ENCODE measurements at places on chromosomes 3 and 15.

GRCh38 chr15:80105193-80105592, 45.7 kb downstream of the ZFAND6 start:
- DNase-seq = no peak

- DNase-seq = no peak
Observed at GRCh38 chr3:61986473-61986872, 386.9 kb downstream of the FEZF2 start.

DNA sequence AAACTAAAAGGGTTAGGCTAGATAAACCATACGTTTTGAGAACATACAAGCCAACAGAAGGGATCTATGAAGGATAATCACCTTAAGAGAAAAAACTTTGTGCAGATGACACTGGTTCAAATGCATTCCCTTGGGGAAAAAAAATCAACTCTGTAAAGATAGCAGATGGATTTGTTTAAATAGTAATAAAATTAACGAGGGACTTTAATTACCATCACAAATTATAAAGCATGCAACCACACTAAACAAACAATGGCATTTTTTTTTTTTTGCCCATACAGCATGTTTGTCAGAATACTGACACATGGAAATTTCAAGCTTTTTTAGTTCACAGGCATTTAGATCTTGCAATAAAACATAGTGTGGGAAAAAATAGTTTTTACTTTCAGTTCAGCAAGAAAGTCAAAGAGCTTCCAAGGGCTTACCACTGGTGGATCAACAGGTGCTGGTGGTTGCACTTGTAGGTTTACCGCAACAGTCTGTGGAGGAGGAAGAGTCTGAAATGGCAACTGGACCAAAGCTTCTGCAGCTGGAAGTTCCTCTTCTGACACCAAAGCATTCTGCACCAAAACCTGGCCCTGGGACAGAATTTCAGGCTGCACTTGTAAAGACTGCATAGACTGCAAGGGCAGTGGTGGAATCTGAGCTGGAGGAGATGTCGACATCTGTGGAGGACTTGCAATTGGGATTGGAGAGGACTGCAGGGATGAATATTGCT, 53.1 kb downstream of the PHC3 start:
- no peak for DNase-seq

DNA sequence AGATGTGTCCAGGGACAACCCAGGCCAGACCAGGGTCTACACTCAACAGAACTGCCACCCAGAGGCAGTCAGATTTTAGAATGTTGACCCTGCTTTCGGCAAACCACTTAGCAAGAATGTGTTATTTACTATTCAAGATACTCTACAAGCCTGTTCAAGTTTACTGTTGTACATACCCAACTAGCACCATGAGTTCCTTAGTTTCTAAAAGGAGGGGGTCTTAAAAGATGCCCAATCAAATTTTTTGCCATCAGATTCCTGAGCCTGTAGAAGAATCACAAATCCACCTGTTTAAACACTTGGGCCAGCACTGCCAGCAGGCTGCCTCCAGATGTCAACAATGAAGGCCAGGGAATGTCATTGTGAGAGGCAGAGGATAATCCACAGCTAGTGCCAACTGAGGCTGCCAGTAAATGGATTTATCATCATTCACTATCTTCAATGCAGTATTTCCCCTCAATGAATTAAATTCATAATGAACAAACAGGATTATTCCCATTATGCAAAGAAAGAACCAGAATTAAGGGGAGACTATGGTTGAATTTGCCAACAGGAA, 43.5 kb upstream of the SNRPA1 start:
- DNase-seq = no peak

- DNase-seq = peak; percentile 10
Observed at GRCh38 chr15:51281368-51281967, 56.9 kb downstream of the CYP19A1 start.

DNA sequence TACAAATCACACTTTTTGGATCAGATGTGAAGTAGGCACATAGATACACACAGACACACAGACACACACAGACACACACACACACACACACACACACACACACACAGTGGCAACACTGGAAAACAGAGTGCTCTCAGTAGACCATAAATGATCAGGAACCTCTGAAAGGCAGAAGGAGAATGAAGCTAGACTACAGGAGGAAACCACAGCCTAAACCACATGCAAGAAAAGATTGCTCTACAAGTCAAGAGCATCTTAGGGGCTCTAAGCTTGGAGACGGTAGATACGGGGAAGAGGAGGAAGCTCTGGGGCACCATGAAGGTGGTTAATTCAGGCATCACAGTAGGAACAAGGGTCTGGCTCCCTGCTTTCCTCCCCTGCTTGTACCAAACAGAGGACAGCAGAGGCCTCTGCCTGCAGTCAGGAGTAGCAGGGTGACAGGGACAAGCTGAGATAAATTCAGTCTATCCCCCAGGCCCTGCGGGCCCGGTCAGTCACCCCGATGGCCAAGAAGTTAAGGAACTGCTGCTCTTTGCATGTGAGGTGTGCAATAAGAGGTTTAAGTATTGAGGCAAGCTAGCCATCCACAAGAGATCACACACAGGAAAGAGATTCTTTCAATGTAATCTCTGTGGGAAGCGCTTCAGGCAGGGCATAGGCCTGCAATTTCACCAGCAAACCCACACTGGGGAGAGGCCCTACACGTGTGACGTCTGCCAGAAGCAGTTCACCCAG, 23.5 kb upstream of the ARPIN start:
- DNase-seq = no peak

GRCh38 chr15:61522411-61522810, 293.3 kb upstream of the RORA start:
- no peak for DNase-seq

GRCh38 chr15:52699457-52699856, 20.3 kb upstream of the ATOSA start:
- DNase-seq = no peak

GRCh38 chr3:126552688-126553283, 5.9 kb downstream of the C3orf22 start:
- DNase-seq = no peak

DNA sequence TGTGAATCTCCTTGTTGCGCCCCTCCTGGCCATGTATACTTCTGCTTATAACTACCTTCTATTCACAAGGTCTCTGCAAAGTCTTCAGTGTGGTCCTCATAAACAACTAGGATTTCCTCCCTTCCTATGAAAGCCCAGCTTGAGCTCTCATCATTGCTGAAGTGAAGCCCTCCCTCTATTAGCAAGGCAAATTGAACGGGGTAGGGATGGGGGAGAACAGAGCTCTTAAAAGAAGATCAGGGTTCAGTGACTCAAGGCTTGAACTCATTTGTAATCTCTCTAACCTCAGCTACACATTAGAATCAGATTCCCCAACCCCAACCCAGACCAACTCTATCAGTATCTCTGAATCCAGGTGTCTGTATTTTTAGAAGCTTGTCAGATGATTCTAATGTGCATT, 88.3 kb upstream of the ST8SIA2 start:
- no peak for DNase-seq

DNA sequence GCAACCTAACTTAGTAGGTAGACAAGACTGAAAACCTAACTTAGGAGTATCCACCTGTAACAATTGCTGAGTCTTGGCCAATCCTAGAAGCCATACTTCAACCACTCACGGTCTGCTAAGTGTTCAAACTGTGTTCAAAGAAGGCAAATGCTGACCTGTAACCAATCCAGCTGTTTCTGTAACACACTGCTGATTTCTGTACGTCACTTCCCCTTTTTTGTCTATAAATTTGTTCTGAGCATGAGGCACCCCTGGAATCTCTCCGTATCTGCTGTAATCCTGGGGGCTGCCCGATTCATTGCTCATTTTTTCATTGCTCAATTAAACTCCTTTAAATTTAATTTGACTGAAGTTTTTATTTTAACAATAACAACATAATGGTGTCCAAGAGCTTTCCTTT, 451.4 kb upstream of the ATP10A start:
- DNase-seq = no peak

GRCh38 chr15:74835312-74835823, 7.6 kb downstream of the ULK3 start:
- no peak for DNase-seq

DNA sequence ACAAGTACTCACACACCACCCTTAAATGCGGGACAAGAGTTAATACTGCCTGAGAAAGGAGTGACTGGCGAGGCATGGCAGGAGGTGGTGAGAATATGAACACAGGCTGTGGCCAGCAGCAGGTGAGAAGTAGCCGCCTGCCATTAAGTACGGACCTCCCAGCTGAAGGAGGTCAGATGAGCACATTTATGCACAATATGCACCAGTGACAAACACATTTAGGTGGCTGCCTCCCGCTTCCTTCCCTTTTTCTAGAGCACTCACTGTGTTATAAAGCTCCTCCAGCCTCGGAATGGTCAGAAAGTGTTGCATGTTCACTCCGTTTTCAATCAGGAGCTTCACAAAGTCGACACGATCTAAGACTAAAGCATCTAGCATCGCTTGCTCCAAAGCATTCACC, 52.4 kb downstream of the TRPM1 start:
- DNase-seq = no peak

- DNase-seq = no peak
Observed at GRCh38 chr15:94015324-94015723, 216.0 kb upstream of the MCTP2 start.

- no peak for DNase-seq
Observed at GRCh38 chr15:70762469-70763119, 764 bp downstream of the UACA start.

GRCh38 chr3:28308196-28308595, 40.3 kb upstream of the ZCWPW2 start:
- no peak for DNase-seq

GRCh38 chr15:57927091-57927631, 138.3 kb downstream of the ALDH1A2 start:
- DNase-seq = no peak

GRCh38 chr3:50743643-50744042, 68.9 kb downstream of the DOCK3 start:
- no peak for DNase-seq

GRCh38 chr3:57064572-57064971, 4.1 kb downstream of the SPATA12 start:
- no peak for DNase-seq

GRCh38 chr15:69748131-69748530, 295.5 kb downstream of the RPLP1 start:
- DNase-seq = no peak

- no peak for DNase-seq
Observed at GRCh38 chr15:61038910-61039309, 190.2 kb downstream of the RORA start.

DNA sequence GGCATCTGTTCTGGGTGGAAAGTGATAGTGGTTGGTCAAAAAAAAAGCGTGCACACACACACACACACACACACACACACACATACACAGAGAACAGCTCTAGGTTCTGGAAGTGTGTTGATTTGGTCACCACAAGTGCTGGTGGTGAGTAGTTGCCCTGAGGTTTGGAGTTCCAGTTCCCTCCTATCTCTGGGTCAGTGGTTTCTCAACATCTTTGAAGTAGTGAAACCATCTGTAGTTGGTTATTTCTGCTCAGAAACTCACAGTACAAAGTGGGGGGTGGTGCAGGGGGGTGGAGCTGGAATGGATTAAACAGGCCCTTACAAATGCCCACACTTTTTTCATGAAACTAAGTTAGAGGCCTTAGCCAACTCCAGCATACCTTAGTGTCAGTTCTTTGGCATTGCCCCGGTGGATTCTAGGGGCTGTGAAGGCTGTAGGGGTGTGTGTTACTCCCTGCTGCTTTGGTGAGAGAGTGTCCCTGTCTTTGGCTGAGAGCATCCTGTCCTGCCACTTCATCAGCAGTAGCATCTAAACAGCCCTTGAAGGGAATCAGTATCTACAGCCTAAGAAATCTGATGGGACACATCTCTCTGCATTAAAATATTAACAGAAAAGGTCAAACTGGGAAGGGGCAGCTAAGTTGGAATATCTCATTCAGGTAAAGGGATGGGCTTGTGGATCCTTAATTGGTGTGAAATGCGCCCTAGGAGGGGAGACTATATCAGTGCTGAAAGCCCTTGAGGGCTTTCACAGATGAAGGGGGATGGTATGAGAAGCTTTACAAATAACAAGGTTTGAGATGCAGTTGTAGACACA, 20.6 kb downstream of the SMAD3 start:
- DNase-seq = no peak

- no peak for DNase-seq
Observed at GRCh38 chr3:188111002-188111584, 42.9 kb upstream of the LPP start.

DNA sequence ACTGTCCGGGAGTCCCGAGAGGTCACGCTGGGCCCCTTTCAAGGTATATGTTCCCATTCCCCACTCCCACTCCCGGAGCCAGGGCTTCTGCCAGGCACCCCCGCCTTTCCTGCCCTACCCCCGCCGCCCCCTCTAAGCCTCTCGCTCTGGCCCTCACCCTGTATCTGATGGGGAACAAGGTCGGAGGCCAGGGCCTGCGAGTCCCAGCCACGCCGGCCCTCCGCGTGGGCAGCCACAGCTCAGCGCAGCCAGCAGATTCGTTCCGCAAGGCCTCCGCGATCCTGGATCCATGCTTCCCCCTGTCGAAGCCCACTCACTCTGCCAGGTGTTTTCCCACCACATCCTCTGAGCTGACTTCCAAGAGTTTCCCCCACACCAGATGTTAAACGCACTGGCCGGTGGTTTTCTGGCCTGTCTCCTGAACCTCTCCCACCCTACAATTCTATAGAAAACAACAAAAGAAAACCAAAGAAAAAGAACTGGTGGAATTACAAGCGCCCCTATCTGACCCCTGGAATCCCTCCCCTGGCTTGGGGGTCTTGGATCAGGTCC, 303.7 kb downstream of the NTRK3 start:
- no peak for DNase-seq

DNA sequence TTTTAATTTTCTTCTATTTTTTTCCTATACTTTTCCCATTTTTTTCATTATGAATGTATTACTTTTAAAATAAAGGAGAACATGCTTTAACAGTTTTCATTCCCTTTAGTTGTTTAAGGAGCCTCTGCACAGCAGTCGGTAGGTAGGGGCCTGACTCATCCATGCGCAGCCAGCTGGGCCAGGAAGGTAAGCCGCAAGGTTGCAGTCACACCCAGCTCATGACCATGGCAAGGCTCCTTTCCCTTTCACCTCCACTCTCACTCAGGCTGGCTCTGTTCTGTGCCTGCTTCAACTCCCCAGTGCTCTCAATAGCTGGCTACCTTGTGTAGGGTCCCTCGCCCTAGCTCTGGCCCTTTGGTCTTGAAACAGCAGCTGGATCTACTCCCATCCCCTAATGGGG, 17.4 kb upstream of the ANKRD34C start:
- no peak for DNase-seq

DNA sequence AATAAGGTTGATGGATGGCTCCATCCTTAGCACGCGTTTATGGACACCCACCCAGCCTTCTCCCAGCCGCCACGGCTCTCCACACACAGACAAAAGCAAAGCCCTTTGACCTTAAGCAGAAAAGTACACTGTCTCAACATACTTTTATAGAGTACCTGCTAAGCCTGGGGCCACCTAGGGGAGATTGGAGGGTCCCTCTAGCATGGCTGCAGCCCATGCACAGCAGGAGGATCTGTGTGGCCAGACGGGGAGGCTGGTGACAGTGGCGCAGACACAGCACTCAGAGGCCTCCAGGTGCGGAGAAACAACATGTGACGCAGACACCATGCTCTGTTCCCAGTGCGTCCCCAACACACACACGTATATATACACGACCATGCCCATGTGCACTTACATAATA, 174.9 kb downstream of the XXYLT1 start:
- no peak for DNase-seq

GRCh38 chr15:35674873-35675781, 129.2 kb upstream of the DPH6 start:
- DNase-seq = no peak

- no peak for DNase-seq
Observed at GRCh38 chr3:168060317-168060716, 35.4 kb downstream of the GOLIM4 start.

GRCh38 chr3:146540236-146540635, 4.2 kb downstream of the PLSCR1 start:
- no peak for DNase-seq

All from NCI-H748 treated with DMSO at 0.1 percent for 48 hours (cell line).